Stimulated activated CD4-positive, alpha-beta T cell treated with anti-CD3 and anti-CD28 coated beads, Interleukin-4, amount 100 ng/mL, for 48 hours (primary cell): ENCODE measurements at places on chromosomes 12 and 14.

- DNase-seq = no peak
These were observed 36.6 kb downstream of the DHX37 start for GRCh38 chr12:124952295-124952694.

- DNase-seq = no peak
These were observed 314.5 kb upstream of the GARIN6 start for GRCh38 chr12:99332936-99333591.

DNA sequence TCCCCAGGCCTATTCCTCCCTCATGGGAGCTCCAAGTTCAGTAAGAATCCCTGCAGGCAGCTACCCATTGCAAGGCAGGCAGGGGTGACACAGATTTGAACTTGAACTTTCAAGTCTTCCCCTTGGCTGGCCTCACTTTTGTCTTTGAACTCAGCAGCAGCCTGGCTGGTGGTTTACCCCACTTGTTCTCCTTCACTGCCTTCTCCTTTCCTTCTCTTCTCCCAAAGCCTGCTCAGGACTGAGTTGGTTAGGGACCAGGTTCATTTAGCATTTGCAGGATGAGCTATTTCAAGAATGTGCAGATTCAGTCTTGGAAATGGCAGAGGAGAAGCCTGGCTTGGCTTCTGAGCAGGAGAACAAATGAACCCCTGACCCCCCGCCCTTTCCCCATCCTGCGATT lies 67.7 kb upstream of the TBX3 start:
- no peak for DNase-seq

DNA sequence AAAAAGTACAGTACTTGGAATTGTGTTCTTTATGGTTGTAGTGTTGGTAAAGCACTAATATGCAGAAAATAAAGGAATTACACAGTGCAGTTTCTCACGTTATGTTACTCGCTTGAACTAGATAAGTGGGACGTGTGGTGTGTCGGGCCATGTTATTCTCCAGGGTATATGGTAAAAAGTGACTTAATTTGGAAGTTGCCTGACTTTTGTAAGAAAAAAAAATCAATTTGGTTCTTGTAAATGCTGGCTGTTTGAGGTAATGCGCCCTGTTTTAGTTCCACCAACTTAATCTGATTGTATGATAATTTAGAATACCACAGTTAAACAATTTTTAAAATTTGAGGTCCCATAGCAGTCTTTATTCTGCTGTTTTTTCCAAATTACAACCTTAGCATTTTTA lies 4.1 kb downstream of the ARF6 start:
- no peak for DNase-seq

DNA sequence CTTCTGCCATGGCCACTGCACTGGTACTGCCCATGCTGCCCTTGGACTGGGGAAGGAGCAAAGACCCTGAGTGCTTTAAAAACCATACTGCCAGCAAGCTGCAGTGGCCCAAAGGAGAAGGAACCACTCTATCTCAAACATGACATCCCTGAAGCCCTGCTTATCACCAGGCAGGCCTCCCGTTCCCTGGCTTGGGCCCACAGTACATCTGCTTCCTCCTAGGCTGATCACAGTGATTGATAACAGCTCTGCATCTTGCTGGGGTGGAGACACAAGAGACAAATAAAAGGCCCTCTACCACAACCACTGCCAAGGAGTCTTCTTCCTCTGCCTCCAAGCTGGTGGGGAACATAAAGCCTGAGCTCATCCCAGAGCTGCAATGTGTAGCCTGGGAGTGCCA lies 567.5 kb downstream of the TRHDE start:
- DNase-seq = no peak

DNA sequence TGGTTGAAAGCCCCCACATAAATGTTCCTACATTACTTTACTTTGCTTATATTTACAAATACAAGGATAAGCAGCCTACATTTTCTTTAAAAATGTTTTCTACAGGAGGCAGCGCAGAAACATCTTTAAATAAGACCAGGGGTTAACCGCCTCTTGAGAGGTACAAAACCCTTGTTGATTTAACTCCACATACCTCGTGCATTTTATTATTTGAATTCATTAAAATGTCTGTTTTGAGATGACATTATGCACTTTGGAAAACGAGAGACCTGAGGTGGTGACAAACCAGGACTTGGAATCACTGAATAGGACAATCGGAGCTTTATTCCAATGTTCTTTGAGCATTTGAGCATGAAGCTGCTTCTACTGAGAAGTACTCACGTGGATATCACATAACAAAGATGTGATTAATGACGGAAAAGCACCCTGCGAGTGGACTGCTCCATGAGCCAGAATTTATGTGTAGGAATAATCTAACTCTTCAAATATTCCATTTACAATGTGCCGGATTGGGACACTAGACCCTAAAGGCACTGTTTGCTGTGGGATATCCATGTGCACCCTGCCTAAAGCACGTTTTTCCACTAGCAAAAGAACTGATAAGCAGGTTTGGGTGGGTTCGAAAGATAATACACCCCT lies 746 bp upstream of the DUSP16 start:
- no peak for DNase-seq

- no peak for DNase-seq
These were observed 907.5 kb upstream of the MDGA2 start for GRCh38 chr14:48582938-48583337.

DNA sequence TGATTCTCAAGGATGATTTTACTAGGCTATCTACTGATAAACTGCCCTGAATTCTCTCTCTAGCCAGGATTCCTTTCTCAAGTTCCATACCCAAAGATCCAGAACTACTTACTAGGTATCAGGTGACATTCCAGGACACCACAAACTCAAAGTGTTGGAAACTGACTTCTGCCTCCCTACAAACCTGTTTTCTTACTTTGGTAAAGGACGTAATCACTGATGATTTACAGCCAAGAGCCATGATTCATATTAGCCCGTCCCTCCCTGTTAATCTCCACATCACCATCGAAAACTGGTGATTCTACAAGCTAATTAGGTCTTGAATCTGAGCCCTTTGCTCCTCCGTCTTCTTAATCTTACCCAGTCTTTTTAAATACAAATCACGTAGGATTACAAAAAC lies 1.0 kb upstream of the ATG14 start:
- no peak for DNase-seq

GRCh38 chr14:92973261-92973797 lies 50.4 kb downstream of the CHGA start:
- DNase-seq = peak; percentile 34

- no peak for DNase-seq
These were observed 41.5 kb downstream of the WDR20 start for GRCh38 chr14:102181187-102181586.

DNA sequence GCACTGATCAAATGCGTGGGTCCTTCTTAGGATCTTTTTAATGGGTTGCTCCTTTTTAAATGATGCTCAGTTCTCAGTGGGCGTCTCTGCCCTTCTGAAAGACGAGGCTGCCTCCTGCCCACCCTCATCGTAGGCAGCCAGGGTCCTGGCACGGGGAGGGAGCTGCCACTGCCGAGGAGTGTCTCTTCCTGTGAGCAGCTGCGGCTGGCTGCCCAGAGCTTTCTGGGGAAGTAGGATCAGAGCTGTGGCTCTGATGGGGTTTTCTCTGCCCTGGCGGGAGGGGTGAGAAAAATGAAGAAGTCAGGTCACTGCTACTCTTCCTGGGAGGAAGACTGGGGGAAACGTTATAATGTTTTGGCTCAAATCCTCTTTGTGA lies 31.1 kb upstream of the BEGAIN start:
- DNase-seq = no peak

GRCh38 chr14:102620413-102620812 lies 28.0 kb downstream of the RCOR1 start:
- no peak for DNase-seq

DNA sequence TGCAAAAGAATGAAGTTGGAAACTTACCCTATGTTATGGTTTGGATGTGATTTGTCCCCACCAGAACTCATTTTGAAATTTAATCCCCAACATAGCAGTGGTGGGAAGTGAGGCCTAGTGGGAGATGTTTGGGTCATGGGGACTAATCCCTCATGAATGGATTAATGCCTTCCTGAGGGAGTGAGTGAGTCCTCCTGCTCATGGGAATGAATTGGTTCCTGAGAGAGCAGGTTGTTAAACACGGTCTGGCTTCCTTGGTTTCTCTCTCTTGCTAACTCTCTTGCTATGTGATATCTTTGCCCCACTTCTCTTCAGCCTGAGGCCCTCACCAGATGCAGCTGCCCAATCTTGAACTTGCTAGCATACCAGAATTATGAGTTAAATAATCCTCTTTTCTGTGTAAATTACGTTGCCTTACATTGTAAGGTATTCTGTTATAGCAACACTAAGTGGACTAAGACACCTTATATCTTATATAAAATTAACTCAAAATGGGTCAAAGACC lies 22.2 kb upstream of the CCDC91 start:
- no peak for DNase-seq

- DNase-seq = no peak
These were observed 125.7 kb upstream of the CCDC196 start for GRCh38 chr14:66360366-66360926.

GRCh38 chr14:75597149-75597548 lies 18.7 kb downstream of the FLVCR2 start:
- DNase-seq = no peak

DNA sequence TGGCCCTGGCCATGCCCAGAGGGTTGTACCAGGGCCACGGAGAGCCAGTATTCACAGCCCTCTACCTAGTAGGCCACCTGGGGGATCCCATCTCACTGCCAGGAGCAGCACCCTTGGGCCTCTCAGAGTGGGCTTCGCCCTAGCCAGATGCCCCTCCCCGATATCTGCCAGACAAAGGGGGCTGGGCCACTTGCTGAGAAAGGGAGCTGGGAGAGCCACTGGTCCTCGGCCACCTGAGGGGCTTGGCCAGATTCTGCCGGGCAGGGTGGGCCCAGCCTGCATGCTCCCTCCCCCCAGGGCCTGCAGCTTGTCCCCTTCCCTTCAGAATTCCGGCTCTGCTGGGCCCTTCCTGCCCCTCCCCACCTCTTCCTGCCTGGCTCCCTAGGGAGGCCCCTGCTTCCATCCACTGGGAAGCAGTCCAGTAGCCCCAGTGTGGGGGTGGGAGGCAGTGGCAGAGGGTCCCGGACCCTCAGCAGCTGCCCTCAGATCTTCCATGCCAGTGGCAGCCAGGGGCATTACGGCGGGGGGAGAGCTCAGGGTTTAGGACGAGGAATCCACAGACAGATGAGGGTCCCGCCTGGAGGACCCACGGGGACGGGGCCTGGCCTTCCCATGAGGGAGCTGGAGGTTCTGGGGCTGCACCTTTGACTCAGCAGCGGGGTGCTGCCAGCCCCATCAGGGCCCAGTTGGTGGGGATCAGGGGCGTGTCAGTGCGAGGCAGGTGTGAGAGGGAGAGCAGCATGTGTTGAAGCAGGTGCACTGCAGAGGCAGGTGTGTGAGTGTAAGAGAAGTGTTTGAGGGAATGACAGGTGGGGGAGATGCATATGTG lies 2.4 kb downstream of the CRIP2 start:
- no peak for DNase-seq

DNA sequence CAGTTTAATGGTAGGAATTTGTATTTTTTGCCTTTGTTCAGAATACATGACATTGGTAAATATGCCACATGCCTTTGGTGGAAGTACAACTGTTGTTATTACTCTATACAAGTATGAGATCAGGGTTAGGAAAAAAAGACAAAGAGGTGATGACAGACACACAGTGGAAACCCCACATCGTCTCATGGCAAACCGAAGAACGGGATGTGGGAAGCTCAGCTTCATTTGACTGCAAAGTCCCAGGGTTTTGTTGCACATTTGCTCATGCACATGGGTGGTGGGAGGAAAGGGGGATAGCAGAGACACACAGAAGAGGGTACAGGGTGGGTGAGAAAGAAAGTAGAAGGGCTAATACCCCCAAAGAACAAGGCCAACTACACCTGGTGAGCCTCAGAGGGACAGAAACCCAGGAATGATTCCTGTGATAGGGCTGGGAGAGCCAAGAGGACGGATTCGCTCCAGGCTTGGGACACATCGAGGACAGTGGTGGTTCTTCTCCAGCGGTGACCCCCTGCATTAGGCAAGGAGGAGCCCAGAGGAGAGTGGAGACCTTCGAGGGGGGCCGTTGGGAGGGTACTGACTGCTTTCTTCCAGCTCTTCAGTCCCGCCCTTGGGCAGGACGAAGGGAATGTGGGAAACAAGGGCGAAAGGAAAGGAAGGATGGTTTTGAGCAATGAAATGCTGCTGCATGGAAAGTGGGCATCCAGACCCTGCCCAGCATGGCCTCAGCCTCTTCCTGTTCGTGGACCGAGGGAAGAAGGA lies 8.1 kb downstream of the VAMP1 start:
- no peak for DNase-seq

DNA sequence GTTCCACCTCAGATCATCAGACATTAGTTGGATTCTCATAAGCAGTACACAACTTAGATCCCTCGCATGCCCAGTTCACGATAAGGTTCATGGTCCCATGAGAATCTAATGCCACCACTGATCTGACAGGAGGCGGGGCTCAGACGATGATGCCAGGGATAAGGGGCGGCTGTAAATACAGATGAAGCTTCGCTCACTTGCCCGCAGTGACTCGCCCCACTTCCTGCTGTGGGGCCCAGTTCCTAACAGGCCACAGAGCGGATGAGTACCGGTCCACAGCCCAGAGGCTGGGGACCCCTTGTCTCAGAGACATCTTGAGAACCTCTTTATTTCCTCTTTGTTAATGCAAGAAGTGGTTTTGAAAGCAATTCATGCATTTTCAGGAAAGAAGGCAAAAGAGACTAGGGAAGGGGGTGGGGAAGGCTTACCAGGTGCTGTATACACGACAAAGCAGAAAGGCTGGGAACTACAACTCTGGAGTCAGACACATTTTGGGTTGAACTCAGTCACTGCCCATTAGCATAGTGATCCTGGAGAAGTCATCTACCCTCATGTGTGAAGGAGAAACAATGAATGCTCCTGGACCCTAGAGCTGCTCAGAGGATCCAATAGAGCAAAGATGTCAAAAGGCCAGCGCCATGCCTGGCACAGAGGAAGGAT lies 68.7 kb downstream of the EID3 start:
- DNase-seq = no peak

DNA sequence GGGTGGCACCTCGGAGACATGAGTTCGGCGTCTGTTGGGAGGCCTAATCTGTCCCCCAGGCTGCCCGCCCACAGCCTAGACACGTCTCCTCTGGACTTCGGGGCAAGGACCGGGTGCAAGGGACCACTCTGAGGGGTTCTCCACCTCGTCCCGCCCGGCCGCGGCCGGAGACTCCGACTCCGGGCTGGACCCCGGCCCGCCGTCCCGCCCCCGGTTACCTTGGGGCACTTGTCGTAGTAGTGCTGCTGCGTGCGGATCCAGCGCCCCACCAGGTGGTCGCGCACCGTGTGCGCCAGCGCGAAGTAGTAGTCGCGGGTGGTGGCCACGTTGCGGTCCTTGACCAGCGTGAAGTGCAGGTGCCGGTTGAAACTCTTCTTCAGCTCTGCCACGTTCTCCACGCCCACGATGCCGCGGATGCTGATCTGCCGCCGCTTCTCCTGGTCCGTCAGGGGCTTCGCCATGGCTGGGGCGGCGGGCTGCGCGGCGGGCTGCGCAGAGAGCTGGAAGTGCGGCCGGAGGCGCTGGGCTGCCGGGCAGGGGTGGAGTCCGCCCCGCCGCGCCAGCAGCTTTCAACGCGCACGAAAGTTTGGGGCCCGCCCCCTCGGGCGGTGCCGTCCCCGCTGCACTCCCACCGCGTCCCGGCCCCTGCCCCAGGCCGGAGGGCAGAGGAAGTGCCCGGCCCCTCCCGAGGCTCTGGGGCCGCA lies at the start of gene PYGL:
PYGL (minus strand) TSS at position 541 of the 704 bp plus-strand sequence; CDS start at position 461, 80 bp downstream.
- DNase-seq = peak; percentile 11

GRCh38 chr14:67609642-67610310 lies 9.7 kb upstream of the PIGH start:
- DNase-seq = no peak
